Myocyte (in vitro differentiated cells): ENCODE measurements at places on chromosomes 11 and 22. TPM values are rescaled to one million over a fixed set of nuclear protein-coding genes. Genes with fewer than 3 reads are reported as not detected.

AAMDC gene
- 20.3 and 26.3 TPM in 2 replicates for total RNA-seq

METTL15 gene
- total RNA-seq = 19.0 and 20.6 TPM in 2 replicates

SLC22A25 gene
- not detected in 2 replicates for total RNA-seq

RAG2 gene
- total RNA-seq = not detected in 2 replicates

BANF1 gene
- 59.3 and 67.2 TPM in 2 replicates for total RNA-seq

DNA sequence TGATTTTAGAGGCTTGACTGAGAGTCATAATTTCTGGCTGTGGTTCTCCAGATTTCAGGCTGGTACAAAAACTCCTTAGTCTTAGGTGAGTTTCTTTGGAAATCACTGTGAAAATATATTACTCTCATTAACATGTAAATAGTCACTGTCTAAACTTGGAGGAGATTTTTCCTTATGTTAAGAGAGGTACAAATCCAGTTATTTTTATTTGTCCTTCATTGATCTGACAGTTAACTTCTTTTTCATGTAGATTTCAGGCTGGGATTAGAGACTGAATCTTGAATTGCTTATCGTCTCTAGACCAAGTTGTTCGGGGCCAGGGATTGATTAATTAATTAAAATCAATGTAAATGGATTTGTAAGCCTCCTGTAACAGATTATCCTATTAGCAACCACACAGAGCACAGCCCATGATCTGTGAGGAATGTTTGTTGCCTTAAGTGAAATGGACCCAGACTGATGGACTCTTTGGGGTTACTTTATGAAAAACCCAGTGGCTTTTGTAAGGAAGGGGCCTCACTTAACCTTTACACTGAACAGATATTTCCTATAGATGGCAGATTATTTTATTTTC, 21.1 kb downstream of the TEAD1 start:
- no peak for DNase-seq

GRCh38 chr11:77396305-77396704, 77.6 kb downstream of the PAK1 start:
- DNase-seq = no peak

DNA sequence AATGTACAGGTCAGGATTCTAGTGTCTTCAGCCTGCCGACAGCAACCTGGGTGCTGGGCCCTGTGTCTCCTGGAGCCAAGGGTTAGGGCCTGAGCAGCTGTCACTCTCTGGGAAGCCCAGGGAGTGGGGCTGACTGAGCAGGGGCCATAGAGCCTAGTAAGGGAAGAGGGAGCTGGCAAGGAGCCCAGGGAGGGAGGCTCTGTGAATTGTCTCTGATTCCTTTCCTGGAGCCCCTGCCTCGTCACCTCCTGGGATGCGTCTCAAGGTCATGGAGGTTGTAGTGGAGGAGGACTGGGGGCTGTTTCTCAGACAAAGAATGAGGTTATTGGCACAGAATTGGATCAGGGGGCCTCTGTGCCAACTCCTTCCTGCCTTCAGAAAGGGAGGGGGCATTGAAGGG, 11.8 kb downstream of the SOX10 start:
- DNase-seq = peak; percentile 38

DNA sequence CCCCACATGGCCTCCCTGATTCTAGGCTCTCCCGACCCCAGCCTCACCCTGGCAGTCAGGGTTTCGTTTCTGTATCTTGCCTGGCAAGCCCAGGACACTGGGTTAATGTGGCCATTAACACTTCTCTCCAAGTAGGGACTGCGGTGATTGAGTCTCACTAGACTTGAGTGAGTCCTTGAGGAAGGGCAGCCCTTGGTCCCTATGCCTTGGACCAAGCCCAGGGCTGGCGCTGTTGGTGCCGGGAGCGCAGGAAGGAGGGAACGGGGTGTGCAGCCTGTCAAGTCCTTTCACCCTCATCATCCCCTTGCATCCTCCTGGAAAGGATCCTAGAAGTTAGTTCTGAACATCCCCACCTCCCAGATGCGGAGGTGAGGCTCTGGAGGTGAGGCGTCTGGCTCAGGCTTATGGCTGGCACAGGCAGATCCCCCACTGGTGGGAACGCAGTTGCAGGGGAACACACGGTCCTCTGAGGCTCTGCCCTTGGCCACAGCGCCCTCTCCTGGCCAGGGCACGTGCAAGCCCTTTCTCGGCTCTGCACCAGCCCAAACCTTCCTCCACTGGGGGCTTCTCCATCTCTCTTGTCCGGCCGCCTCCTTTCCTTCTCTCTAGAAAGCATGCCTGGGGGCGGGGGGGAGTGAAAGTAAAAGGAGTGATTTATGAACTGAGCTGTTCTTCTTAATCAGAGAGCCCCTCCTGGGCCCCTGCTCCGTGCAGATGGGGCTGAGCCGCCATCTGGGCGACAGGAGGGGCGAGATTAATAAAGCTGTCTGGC, 56.7 kb downstream of the TP53I11 start:
- DNase-seq = peak; percentile 68

DNA sequence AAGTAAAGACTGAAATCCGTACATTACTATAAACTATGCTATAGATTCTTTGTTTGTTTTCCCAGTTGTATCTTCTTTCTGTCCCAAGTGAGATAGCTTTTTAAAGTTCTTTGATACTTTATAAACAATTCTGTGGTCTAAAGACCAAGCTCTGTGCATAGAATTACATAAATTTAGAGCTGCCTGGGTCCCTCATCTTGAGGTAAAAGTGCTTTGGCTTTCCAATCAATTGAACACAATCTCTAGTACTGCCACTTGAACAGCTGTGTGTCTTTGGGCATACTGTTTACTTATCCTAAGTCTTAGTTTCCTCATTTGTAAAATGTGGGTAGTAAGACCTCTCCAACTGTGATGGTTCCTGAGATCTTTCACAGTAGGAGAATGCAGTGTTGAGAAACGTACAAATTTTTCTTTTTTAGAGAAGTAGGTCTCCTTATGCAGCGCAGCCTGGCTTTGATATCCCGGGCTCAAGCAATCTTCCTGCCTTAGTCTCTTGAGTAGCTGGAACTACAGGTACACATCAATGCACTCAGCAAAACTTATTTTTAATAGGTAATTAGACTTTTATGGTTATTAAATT, 2.5 kb upstream of the EED start:
- no peak for DNase-seq

DNA sequence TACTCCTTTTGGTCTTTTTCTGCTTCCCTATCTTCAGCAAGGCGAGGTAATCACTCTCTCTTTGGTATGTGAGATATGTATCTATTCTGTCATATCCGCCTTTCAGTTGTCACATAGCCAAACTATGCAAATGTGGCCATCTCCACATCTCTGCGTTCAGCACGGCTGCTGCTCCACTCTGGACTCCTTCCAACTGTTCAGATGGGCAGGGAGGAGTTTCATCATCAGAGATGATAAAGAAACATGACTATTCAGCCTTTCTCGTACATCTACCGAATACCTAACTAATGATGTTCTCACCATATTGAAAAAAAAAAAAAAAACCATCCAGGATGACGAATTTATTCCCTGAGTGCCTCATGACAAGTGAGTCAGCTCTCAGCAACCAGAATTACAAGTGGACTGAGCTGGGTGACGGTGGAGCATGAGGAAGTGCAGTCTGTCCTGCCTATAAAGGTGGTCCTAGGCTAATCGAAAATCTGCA, 899.6 kb downstream of the OPCML start:
- peak; percentile 66 for DNase-seq

- no peak for DNase-seq
Measured at GRCh38 chr11:123608945-123609344, 45.5 kb downstream of the SCN3B start.

DNA sequence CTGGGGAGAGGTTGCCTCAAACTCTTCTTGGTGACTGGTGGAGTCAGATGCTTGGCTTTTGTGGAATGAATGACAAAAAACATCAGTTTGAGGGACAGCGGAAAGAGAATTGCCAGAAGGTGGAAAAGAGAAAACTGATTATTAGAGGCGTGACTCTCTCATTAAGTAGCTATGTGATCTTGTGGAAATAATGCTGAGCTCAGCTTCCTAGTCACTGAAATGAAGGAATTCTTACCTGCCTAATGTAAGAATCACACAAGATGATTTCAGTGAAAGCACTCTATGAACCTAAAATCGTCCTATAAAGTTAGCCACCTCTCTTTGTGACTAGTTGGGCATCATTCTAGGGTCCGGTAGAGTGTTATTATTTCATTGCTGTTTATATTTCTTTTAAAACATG, 498.8 kb downstream of the TMEM135 start:
- DNase-seq = no peak

DNA sequence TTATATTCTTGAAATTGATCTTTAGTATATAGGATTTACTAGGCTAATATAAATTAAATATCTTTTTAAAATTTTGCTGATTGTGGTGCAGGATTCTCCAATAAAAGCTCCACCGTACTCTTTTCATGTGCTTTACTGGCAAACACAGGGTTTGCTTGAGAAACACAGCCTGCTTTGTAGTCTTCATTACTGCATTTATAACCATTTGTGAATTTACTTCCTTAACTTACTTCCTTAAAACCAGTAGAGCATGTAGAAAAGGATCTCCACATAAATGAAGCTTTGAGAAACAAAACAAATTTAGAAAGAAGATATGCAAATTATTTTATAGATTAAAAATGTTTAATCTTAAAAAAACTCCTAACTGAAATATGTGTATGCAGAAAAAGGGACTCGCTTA, 28.8 kb downstream of the SWAP70 start:
- no peak for DNase-seq

GRCh38 chr22:27851974-27852746, 50.6 kb upstream of the MN1 start:
- no peak for DNase-seq

- DNase-seq = no peak
Measured at GRCh38 chr11:82229341-82229740, 504.3 kb downstream of the FAM181B start.

GRCh38 chr11:45285930-45286632, at the start of gene SYT13:
Gene SYT13 (minus strand): TSS chr11:45286341. CDS start chr11:45286207, 134 bp downstream.
- no peak for DNase-seq

- no peak for DNase-seq
Measured at GRCh38 chr11:34970480-34970879, 54.1 kb downstream of the PDHX start.

- DNase-seq = no peak
Measured at GRCh38 chr11:125591649-125592304, 875 bp upstream of the STT3A start.
